H1 (cell line): ENCODE measurements at places on chromosomes 12 and 14. TPM values are rescaled to one million over a fixed set of nuclear protein-coding genes. Genes with fewer than 3 reads are reported as not detected.

- no peaks in the 10 kb centered on the region for H3K27me3 ChIP-seq
- no peak overlapping the region for H3K27ac ChIP-seq
- no peak overlapping the region for H3K4me3 ChIP-seq
- no peaks in the 10 kb centered on the region for H3K4me1 ChIP-seq
Measured at GRCh38 chr12:13343375-13343774, 146.8 kb downstream of the EMP1 start.

- no peaks in the 10 kb centered on the region for H3K27me3 ChIP-seq
- H3K4me3 ChIP-seq: no peak overlapping the region
- no peak overlapping the region for H3K27ac ChIP-seq
- H3K36me3 ChIP-seq: peaks cover 6% of the 10 kb centered on the region; the same call in 1 of the 2 replicates
- H3K4me1 ChIP-seq: no peaks in the 10 kb centered on the region
Measured at GRCh38 chr12:40192704-40193255, 32.0 kb upstream of the LRRK2 start.

DNA sequence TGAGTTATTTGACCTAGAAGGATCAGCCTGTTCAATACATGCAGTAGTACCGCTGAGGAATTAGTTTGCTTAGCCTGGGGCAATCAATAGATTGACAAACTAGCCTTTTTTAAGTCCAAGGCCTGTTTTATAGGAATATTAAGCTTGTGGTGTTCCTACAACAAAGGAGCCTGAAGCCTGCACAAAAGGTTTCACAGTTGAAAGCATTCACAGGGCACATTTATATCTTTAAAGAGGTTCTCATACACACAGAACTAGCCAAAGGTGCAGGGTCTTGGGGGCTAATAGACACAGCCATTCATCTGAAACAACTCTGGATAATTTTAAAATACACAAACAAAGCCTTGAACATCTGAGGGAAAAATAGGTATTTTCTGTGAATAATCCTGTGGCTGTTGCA lies 160.3 kb downstream of the RPS29 start:
- H3K4me3 ChIP-seq: no peak overlapping the region
- H3K36me3 ChIP-seq: no peaks in the 10 kb centered on the region
- DNase-seq: no peak
- H3K27me3 ChIP-seq: no peaks in the 10 kb centered on the region

DNA sequence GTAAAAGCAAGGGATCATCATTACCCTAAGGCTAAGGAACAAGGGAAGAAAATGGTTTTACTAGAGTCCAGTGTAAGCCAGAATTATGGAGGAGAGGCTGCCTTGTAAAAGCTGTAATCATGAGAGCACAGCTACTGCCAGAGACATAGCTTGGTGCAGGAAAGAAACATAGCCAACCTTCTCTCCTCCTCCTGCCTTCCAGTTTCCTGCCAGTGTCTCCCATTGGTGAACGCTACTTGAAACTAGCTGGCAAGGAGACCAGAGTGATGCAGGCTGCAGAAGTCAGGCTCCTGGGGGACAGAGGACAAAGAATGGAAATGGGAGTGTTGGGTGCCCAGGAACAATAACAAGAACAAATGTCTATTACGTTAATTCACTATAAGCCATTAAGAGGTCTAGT lies 158.5 kb downstream of the NELL2 start:
- no peak for DNase-seq
- no peak overlapping the region for H3K4me3 ChIP-seq
- H3K27me3 ChIP-seq: no peaks in the 10 kb centered on the region
- no peaks in the 10 kb centered on the region for H3K36me3 ChIP-seq
- no peak overlapping the region for H3K27ac ChIP-seq

DNA sequence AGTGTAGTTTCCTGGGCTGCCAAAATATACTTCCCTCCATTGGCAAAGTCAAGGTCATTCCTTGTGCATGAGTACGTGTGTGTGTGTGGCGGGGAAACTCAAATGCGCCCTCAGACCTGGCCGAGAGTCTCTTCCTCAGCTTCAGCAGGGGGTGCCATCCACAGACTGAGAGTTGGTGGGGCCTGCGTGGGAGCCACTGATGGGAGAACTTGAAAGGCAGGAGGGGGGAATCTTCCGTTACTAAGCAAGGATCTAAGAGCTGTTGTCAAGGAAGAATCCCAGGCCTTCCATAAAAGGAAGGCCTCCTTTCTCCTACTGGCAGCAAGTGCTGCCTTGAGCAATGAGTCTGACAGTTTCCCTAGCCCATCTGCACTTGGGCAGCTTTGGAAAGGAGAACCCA lies 274.9 kb downstream of the EMP1 start:
- no peaks in the 10 kb centered on the region for H3K27me3 ChIP-seq
- no peak for DNase-seq
- H3K4me1 ChIP-seq: no peaks in the 10 kb centered on the region
- H3K27ac ChIP-seq: no peak overlapping the region

DNA sequence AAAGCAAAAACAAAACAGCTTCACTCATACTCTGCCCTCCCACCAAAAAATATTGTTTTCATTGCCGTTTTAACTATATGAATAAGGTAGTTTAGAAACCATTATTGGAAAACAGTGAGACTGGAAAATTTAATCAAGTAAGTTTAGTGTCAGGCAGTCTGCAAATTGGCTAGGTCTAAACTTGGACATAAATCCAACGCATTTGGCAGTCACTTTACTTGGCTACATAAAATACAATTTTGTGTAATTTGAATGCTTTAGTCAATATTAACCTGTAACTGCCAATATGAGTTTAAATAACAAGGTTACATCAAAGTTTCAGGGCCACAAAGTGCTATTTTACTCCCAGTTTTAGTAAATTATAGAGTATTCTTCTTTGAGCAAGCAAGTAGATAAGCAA lies 202.3 kb upstream of the SLC38A2 start:
- H3K27me3 ChIP-seq: no peaks in the 10 kb centered on the region
- H3K27ac ChIP-seq: no peak overlapping the region
- H3K4me1 ChIP-seq: no peaks in the 10 kb centered on the region; the same call in 1 of the 2 replicates

DNA sequence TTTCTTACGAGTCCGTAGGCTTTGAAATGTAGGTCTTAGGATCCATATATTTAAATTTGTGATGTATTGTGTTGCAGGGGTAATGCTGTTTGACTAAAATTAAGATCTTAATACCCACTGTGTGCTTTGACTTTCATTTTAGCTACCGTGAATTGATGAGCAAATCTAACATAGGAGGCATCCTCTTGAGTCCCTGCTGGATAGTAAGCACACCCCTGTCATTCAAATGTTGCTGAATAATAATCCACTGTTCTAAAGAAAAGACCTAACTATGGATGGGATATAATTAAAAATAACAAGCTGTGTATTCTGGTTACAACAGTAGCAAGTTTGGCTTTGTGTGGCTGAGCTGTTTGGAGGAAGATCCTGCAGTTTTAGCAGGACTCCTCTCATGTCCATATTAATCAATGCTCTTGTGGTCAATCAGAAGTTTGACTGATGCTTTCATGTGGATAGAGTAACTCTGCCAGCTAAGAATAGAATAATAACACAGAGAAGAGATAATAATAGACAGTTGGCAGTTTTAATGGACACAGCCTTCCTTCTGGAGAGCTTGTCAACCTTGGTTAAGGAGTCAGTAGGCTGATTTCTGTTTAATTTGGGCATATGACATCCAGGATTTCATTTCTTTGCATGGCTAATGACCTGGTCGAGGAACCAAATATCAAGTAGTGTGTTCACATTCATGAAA lies 148.1 kb upstream of the MIS18BP1 start:
- DNase-seq: no peak
- no peaks in the 10 kb centered on the region for H3K27me3 ChIP-seq
- H3K4me3 ChIP-seq: no peak overlapping the region
- no peaks in the 10 kb centered on the region for H3K36me3 ChIP-seq
- no peak overlapping the region for H3K27ac ChIP-seq
- no peaks in the 10 kb centered on the region for H3K4me1 ChIP-seq

Gene SLC38A4
- total RNA-seq: 15.4 and 15.5 TPM in 2 replicates

Gene RAB15
- total RNA-seq: 58.1 and 59.2 TPM in 2 replicates

Gene REM2
- total RNA-seq: 1.1 and 1.3 TPM in 2 replicates

Gene GUCY2C
- 2.5 and 3.2 TPM in 2 replicates for total RNA-seq

Gene LALBA
- total RNA-seq: not detected in 2 replicates

Gene LHX5
- 0.47 and 0.63 TPM in 2 replicates for total RNA-seq
